ENCODE measurements at places on chromosomes 3 and 15.

DNA sequence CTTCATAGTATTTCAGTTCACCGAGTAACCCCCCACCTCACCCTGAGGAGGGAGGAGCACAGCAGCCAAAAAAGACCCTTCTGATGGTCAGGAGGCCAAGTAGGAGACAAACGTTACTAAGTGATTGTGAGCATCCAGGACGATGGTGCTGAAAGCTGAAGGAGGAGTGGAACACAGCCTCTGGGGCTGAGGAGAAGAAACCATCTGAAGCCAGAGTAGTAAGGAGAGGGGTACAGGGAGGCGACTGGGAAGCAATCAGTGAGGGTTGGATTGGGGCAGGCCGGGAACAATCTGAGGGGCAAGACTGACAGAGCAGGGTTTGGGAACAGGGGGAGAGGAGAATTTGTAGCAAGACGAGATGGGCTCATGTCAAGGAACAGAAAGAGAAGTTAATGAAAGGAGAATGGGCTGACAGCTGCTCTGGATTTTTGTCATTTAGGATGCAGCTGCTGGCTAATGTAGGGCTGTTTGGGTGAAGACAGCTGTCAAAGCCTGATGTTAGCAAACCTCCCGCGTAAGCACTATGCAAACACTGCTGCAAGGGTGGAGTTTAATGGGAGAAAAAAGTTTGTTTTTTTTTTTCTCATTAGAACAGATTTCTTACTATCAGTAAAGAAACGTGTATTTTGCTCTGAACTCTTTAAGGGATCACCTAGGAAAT lies 622.2 kb downstream of the EDEM1 start:
- DNase-seq, result no peak

GRCh38 chr3:180316321-180316720 lies 279.6 kb upstream of the PEX5L start:
- no peak for DNase-seq

- no peak for DNase-seq
These were observed 242.3 kb downstream of the TLE3 start for GRCh38 chr15:69855258-69856000.

GRCh38 chr15:91517491-91518200 lies 335.9 kb upstream of the SLCO3A1 start:
- DNase-seq, result no peak

DNA sequence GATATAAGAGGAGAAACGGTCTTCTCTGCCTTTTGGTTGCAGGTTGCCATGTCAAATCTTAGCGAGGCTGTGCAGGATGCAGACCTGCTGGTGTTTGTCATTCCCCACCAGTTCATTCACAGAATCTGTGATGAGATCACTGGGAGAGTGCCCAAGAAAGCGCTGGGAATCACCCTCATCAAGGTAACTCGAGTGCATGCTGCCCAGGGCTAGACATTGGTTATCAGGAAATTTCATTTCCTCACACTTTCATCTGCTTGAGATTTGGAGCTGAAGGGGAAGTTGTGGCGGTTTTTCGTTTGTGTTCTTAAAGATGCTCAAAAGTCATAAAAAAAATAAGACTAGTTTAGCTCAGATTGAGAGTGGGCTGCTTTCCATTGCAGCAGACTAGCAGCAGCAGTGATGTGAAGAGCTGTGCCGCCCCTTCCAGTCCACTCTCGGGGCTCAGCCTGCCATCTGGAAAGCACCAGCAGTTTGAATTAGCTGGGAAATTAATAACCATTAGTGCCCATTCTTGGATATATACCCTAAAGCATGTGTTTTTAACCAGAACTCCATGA lies 32.2 kb downstream of the GPD1L start:
- no peak for DNase-seq

GRCh38 chr3:124588794-124589193 lies 141.5 kb upstream of the UMPS start:
- no peak for DNase-seq

DNA sequence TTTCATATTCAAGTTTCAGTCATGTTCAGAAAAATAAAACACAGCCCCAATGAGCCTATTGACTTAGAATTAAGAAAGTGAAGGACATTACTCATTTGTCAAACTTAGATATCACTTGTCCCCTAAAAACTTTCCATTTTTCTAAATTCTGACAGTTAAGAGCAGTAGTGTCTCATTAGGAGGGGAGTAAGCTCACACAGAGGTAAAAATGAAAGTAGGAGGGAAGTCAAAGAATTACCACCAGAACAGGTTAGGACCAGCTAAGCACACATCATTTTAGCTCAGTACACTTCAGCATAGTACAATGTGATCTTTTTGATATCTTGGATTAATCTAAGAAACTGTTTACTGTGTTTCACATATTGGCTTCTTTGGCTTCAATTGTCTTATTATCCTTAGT lies 64.3 kb downstream of the OSTN start:
- no peak for DNase-seq

- DNase-seq, result no peak
These were observed 22.5 kb downstream of the ANXA2 start for GRCh38 chr15:60375306-60375705.

DNA sequence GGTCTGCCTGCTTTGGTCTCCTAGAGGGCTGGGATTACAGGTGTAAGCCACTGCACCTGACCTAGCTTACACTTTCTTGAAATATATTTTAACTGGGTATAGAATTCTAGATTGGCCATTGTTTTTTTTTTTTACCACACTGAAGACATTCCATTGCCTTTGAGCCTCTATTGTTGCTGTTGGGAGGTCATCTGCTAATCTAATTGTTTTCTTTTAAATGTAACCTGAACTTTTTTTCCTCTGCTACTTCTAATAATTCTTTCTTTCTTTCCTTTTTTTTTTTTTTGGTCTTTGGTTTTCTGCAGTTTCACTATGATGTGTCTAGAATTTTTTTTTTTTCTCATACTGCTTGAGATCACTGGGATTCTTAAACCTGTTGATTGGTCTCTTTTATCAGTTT lies 28.1 kb downstream of the ERICH6 start:
- DNase-seq, result no peak

GRCh38 chr3:65889707-65890099 lies 149.0 kb downstream of the MAGI1 start:
- no peak for DNase-seq

- DNase-seq, result no peak
These were observed 7.6 kb upstream of the RTP4 start for GRCh38 chr3:187360596-187360995.

GRCh38 chr15:68310178-68310803 lies 32.7 kb downstream of the FEM1B start:
- no peak for DNase-seq

GRCh38 chr15:71562251-71562650 lies 248.1 kb upstream of the NR2E3 start:
- DNase-seq, result no peak

GRCh38 chr3:112804021-112804420 lies 42.6 kb downstream of the CD200R1L start:
- DNase-seq, result no peak

- DNase-seq, result no peak
These were observed 61.0 kb upstream of the AGBL1 start for GRCh38 chr15:86018679-86019078.

DNA sequence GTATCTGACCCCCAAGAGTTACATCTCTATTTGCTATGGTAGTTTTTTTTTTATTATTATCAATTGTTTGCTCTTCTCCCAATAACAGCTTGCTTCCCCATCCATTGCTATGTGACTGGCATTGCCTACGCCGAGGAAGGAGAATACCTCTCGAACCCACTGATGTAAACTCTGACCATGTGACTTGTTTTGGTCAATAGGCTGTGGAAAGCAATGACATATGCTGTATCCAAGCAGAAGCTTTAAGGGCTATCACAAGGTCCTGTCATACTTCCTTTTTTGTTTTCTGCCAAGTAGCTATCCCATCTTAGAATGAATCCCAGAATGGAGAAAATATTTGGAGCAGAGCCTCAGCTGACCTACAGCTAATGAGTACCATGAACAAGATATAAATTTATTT lies 111.0 kb upstream of the FRMD4B start:
- DNase-seq, result no peak

GRCh38 chr3:9222049-9222448 lies 27.4 kb downstream of the SRGAP3 start:
- DNase-seq, result no peak

DNA sequence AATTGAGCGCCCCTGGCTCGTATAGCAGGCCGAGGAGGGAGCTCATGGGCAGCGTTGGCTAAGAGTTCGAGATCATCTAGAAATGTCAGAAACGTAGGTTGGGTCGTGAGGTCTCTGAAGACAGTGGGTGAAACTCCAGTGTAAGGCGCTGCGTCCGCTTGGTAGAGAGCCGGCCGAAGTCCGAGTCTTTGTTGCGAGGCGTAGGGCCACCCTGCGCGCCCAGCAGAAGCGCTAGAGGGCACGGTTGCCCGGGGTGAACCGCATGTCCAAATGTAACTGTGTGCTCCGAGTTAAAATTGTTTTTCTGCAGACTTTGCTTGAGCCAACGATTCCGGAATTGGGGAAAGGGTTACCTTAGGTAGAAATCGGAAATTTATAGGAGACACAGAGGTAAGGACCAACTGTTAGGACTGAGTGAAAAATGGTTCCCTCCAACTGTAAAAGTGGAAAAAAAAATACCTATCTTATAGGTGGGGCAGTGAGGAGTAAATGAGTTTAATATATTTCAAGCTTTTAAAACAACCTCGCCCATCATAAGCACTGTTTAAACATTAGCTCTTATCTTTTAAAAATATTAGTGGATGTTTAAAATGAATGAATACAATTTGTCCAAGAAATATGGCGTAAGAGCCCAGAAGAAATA lies 993 bp upstream of the SIAH2 start:
- DNase-seq, result peak; percentile 31
